Occipital lobe (tissue), 3 donors: ENCODE measurements at places on chromosomes 16 and 17.

- DNase-seq: no peak
Measured at GRCh38 chr16:25747160-25747758, 55.5 kb downstream of the HS3ST4 start.

- DNase-seq: no peak
Measured at GRCh38 chr16:14405611-14406537, 224.2 kb downstream of the PARN start.

DNA sequence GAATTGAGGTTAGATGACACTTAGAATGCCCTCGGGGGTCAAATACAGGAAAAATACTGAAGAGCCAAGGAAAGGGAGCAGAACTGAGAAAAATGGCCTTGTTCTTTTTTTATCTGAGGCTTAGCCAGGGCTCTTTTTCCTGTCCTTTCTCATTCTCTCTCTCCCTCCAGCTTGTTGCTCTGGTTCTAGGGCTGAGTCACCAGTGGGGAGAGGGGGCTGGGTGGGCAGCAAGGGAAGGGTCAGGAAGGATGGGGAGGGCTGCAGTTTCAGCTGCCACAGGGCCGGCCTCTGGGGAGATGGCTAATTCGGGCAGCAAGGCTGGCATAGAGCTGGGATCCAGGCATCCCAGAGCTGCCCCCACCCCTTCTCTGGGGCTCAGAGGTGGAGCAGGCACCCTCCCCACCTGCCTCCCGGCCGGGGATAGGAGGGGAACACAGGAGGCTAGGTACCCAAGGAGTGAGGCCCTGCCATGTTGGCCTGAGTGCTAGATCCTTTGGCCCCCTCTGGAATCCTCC is 3.9 kb downstream of the ITGA3 start:
- no peak for DNase-seq

- no peak for DNase-seq
Measured at GRCh38 chr17:72136692-72137091, 15.9 kb downstream of the SOX9 start.

DNA sequence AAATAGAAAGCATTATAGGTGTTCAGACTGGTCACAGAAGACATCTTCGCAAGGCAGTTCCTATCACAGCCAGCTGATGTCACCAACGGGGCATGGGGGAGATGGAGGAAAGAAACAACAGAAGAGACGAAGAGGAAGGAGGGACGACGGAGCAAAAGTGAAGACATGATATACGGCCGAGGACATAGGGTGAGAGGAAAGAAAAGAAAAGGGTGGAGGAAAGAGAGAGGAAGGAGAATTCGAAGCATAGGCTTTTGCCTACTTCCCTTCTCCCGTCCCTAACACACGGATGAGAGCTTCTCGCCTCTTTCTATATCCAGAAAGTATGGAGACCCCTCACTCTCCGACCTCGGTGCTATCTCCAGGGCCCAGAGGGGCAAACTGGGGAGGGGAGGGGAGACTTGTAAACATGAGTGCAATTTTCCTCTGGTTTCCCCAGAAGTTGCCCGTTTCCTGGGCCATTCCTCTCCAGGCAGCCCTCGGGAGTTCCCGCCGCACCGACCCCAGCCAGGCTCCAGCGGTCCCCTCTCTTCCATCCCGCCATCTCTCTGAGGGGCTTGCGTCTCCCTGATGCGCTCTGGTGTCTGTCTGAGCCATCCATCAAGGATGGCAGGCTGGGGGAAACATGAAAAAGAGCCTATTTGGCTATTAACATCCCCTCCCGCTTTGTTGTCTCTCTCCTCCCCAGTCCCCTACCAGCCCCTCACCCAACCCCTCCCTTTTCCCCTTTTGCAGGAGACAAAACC is 26.0 kb downstream of the COPZ2 start:
- DNase-seq: no peak

- no peak for DNase-seq
Measured at GRCh38 chr17:82998637-82999036, 80.8 kb upstream of the METRNL start.

DNA sequence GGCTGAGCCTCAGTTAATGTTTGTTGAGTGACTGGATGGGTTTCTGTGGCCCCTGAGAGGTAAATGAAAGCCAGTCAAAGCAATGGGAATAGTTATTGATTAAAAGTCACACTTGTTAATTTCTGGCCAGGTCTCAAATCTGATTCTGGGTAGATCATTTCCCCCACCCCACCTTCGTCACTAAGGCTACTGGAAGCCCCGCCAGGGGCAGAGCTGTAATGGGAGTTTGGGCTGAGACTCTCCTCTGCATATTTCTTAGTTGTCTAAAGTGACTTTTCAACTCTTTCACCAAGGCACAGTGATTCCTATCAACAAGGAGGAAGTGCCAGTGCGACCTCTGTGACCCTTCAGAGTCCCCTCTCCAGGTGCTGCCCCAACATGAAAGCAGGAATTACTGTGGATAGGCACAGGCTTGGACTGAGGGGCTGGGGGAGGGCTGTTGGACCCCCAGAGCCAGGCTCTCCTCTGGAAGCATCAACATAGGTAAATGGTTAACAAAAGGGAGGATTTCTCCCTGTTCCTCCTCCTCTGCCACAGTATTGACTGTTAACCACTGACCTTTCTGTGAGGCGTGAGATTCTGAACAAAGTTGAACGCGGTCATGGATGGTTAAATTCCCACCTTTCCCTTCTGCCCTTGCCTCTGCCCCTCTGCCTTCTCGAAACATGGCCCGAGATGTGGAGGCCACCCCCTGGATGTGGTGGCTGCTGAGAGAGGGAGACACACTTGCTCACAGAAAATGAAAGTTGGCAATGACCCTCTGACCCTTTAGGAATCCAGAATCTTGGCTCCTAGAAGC is 20.8 kb upstream of the TBX2 start:
- no peak for DNase-seq

GRCh38 chr17:50261051-50261915 is 13.0 kb upstream of the TMEM92 start:
- DNase-seq: no peak

GRCh38 chr17:40952661-40953060 is 14.1 kb downstream of the KRT39 start:
- no peak for DNase-seq

DNA sequence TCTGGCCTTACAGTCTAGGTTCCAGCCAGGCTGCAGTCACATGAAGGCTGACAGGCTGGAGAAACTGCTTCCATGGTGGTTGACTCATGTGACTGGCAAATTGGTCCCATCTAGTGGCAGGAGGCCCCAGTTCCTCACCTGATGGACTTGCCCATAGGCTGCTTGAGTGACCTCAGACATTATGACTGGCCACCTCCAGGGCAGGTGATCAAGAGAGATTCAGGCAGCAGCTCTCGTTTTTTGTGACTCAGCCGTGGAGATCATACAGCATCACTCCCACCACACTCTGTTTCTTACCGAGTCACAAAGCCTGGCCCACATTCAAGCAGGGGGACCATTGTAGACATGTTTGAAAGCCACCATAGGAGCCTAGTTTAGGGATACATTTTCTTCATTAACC is 34.5 kb downstream of the SIAH1 start:
- DNase-seq: no peak

DNA sequence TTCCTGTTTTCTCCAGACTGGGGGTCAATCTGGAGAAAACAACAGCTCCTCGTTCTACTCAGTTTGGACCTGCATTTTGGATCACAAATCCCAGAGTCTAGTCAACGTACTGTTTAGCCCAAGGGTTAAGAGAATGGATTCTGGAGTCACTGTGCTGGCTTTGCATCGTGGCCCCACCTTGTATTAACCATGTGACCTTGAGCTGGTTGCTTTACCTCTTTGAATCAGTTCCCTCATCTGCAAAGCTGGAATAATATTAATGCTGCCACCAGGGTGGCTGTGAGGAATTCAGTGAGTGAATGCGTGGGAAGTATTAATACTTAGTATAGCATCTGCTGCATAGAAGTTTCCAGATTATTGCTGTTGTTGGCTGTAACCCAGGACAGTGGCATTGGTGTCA is 11.3 kb upstream of the DHRS7C start:
- no peak for DNase-seq

- no peak for DNase-seq
Measured at GRCh38 chr17:194828-195602, 13.6 kb upstream of the DOC2B start.

DNA sequence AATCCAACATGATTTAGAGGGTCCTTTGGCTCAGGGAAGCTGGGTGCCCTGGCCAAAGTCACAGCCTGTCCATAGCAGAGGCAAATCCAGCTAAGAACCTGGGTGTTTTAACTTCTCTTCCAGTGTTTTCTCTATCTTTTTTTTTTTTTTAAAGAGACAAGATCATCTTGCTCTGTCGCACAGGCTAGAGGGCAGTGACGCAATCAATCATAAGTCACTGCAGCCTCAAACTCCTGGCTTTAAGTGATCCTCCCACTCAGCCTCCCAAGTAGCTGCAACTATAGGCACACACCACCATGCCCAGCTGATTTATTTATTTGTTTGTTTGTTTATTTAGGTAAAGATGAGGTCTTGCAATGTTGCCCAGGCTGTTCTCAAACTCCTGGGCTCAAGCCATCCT is 14.8 kb upstream of the GRIN2A start:
- no peak for DNase-seq

- DNase-seq: no peak
Measured at GRCh38 chr16:31476303-31477219, 4.6 kb downstream of the TGFB1I1 start.

DNA sequence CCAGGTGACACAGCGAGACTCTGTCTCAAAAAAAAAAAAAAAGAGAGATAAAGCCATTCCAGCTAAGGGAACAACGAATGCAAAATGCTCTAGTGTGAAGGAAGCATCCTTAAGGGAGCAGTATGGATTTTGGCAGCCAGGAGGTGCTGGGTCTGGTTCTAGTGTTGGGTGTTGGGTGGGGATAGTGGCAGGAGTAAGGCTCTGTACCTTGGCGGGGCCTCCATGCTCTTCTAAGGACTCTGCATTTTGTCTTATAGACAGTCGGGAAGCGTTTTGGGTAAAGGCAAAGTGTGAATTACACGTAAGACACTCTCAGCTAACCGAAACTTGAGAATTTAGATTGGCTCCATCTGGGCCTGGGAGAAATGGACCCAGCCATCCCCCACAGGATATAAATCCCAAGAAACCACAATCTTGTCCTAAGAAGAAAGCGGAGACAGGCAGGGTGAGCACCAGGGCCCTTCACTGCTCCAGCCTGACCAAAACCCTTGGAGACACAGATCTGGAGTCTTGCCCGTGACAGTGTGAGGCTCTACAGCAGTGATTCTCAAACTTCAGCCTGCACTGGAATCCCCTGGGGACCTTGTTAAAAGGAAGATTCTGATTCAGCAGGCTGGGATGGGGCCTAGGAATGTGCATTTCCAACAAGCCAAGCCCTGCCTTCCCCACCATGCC is 33.1 kb upstream of the PHB1 start:
- no peak for DNase-seq

DNA sequence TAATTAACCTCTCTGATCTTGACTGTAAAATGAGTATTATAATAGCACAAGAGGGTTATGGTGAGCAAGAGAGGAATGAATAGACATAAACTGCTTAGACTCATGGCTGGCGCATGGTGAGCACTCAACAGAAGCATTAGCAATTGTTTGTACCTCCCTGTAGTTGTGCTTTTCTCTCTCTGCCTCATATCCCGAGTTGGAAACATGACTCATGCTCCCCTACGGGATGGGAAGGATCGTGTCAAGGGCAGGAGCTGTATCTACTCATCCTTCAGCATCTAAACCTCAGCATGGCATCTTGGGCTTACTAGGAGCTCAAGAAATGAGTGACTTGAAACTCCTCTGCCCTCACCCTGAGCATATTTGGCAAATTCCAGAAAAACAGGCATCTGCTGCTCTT is 299.6 kb downstream of the MAP2K4 start:
- DNase-seq: no peak

DNA sequence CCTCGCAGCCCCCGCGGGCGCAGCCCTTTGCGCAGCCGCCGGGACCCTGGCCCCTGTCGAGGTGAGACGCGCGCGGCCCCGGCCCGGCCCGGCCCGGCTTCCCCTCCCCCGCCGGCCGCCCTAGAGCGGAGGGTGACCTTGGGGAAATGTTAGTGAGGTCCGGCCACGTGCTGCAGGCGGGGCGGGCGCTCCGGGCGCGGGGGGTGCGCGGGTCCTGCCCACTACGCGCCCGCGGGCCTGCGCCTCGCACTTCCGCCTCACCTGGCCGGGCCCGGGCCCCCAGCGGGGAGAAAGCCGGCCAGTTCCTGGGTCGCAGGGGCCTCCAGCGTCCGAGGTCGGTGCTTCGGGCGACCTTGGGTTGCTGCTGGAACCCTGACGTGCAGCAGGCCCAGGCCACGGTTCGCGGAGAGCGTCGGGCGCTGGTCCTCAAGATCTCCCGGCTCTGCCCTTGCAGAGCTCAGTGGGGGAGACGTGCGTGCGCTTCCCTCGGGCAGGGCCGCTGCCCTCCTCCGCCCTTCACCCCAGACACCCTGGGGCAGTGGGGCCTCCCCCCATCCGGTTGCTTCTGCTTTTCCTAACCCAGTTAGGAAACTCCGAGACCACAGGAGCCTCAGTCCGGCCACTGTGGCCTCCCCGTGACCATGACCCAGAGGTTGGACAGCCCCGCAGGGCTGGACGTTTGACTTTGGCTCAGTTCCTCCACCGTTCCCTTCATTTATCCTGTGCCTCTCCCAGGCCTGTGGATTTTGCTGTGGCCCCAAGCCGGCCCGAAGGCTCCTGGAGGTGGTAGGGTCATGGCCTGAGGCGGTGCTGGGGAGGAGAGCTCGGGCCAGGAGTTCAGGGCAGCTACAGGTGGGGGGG is 791 bp downstream of the MCRIP2 start:
- no peak for DNase-seq

- peak; percentile 68 for DNase-seq
Measured at GRCh38 chr16:30698816-30699614, at the start of gene SRCAP. Gene SRCAP, plus strand, starts transcription at chr16:30699171. Its CDS starts 1,654 bp downstream, at chr16:30700825.

- DNase-seq: no peak
Measured at GRCh38 chr17:74757931-74758847, 9.8 kb downstream of the NHERF1 start.

GRCh38 chr17:47704736-47705135 is 10.8 kb downstream of the TBKBP1 start:
- DNase-seq: no peak

DNA sequence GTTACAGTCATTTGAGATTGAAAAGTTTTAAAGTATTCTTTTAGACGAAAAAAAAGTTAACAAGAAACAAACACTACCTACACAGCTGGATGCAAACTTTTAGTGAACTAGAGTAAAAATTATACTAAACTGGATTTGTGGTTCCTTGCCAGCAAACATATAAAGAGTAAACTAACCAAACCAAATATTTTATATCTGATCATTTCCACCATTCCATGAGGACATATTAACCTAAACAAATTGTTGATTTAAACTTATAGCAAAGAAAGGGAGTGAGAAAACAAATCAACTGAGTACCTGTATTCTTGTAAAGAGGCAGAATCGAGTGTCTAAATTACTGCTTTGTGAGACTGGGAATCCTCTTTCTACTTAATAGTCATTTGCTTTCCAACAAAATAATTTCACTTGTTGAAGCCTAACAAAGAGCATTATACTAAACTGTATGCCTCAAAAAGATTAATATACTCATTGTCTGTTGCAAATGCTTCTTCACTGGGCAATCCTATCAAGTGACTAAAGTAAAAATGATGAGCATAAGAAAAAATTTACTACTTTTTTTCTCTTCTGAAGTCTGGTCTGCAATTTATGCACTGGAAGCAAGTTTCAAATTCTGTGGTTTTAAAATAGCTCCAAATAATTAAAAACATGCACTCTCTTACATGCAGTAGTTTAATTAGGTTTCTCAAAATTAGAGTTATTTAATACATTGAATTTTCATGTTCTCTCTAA is 37.5 kb downstream of the AKAP10 start:
- DNase-seq: no peak
